A549 treated with DMSO at 1 μM for 4 hours (cell line): ENCODE measurements at places on chromosomes 5 and 9. TPM values are rescaled to one million over a fixed set of nuclear protein-coding genes. Genes with fewer than 3 reads are reported as not detected.

The SLC23A1 gene
- 1.0 to 1.5 TPM (median 1.1 TPM) in 5 replicates for total RNA-seq

The SPATA31C1 gene
- not detected in 5 replicates for total RNA-seq

The HMGCS1 gene
- 48.7 to 63.3 TPM (median 58.5 TPM) in 5 replicates for total RNA-seq

The TRIM41 gene
- 22.2 to 31.2 TPM (median 27.6 TPM) in 5 replicates for total RNA-seq

The IGIP gene
- total RNA-seq: 0.92 to 1.2 TPM (median 1.2 TPM) in 5 replicates

The ANKRD31 gene
- 0.05 to 0.08 TPM (median 0.08 TPM) in 5 replicates for total RNA-seq

The ROR2 gene
- 1.0 to 1.9 TPM (median 1.5 TPM) in 5 replicates for total RNA-seq

The PIP5K1B gene
- total RNA-seq: 0.10 TPM in 1 of 5 replicates, not detected in the others

The GABRA1 gene
- total RNA-seq: not detected in 5 replicates

The ENHO gene
- 1.2 to 2.7 TPM (median 1.9 TPM) in 5 replicates for total RNA-seq
